Left kidney (tissue), 8 donors: ENCODE measurements at places on chromosomes 4 and X.

GRCh38 chr4:78293821-78294301, 236.7 kb downstream of the FRAS1 start:
- no peak for DNase-seq

DNA sequence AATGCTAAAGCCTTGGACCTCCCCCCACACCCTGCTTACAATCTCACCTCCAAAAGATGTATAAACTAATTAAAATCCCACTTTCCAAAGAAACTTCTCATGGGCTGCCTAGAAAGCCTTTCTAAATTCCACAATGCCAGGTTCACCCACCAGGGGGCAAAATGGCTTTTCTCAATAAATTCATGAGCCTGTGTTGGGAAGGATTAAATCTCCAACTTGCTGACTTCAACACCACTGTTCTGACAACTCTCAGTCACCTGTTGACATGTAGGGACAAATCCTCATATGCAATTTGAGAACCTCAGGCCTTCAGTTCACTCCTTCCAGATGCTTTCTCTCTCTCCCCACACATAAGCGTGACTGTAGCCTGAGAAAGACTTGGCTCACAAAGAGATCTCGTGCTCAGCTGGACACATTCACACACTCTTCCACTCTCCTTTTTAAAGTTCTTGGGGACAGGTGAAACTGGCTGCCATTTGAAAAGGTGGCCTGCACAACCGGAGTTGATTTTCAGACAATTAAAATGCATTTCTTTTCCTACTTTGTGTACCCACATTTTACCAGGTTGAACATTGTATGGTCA, 88.6 kb upstream of the PRPS2 start:
- no peak for DNase-seq

- no peak for DNase-seq
Measured at GRCh38 chrX:16185725-16186136, 18.4 kb downstream of the MAGEB17 start.

DNA sequence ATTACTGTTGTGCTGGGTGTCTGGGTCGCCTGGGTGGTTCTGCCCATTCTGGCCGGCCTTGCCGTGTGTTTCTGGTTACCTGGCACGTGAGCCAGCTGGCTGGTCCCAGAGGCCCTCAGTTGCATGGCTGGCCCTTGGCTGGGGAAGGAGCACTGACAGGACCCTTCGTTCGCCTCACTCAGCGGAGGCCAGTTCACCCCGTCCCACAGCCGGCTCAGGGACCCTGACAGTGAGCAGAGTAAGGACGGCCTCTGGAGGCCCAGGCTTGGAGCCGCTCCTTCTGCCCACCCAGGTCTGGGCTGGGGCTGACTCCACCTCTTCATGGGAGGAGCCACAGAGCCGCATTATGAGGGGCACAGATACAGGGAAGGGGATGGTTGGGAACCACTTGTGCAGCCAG, 20.3 kb upstream of the HGFAC start:
- DNase-seq = no peak

GRCh38 chr4:121791481-121791880, 9.6 kb upstream of the EXOSC9 start:
- DNase-seq = no peak

DNA sequence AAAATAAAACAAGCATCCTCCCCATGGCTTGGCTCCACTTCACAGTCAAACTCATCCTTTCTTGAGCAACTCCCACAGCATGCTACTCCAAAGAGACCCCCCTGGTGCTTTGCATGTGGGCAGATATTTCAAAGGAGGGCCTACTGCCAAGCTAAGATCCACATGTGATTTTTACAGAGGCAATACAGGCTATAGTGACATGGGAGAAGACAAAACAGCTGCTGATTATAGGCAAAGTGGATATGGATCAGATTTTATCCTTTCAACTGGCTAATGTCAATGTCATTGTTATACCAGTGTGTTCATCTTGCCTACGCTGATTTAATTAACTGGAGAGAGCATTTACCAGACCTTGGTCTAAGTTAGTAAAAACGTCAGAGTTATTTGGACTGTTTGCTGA, 328.3 kb downstream of the KLHL13 start:
- no peak for DNase-seq

GRCh38 chrX:31572360-31572759, 500.5 kb upstream of the FTHL17 start:
- DNase-seq = no peak

GRCh38 chr4:27846951-27847350, 986.3 kb downstream of the STIM2 start:
- no peak for DNase-seq

DNA sequence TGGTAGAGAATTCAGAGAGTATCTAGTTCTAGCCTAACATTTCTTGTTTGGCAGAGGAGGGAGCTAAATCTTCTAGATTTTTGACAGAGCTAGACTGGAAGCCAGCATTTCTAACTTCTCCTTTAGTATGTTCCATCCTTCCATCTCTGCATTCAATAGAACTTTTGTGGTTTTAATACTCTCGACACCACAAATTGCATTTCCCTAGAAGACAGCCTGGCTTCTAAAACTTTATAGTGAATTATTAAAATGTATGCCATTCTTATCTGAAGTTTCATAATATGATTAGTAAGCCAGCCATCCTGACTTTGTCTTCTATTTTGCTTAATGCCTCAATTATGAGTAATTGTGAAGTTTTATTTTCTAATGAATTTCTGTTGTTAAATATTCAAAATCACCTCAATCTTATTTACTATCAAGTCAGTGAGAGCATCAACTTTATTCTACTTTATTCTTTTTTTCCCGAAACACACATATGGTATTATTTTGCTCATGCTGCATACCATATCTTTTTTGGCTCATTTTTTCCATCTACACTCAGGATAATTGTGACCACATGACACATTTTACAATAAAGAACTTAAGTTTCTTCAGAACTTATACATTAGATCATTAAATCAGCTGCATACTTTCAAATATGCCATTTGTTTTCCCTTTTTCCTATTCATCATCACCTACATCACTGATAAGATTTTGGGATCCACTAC, 30.2 kb downstream of the EDNRA start:
- no peak for DNase-seq

- DNase-seq = no peak
Measured at GRCh38 chr4:61198686-61199085, 1.4 kb upstream of the ADGRL3 start.

- no peak for DNase-seq
Measured at GRCh38 chr4:7723625-7724024, 216.0 kb downstream of the AFAP1 start.

DNA sequence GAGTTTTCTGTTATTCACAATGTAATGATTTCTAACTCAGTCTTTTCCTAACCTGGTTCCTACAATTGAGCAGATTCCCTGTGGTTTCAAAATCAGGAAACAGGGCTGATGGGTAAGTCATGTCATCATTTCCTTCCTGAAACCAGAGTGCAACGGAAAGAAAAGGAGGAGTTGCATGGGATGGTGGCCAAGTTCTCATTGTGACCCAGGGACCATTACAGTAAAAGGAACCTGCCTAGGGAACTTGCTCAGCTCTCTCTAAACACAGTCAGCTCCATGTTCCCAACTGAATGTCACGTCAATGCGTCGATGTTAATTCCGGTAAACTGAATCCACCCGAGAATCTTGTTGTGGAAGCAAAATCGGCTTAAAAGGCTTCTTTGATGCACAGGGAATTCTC, 51.2 kb downstream of the LGI2 start:
- no peak for DNase-seq

DNA sequence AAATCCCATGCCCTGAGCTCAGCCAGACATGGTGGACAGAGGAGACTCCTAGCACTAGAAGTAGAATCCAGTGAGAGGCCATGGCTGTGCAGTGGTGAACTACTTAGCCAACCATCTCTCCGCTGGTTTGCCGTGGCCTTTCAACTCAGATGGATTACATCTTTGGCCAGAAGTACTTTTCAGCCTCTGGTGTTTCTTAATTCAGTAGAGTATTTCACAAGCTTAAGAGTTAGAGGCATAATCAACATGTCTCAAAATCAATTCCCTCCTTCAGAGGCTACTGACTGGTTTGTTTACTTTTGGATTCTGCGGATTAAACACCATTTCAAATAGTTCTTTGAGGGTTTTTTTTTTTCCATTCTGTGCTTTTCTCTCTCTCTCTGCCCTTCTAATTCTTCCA, 91.1 kb upstream of the PGRMC2 start:
- no peak for DNase-seq

GRCh38 chrX:13487731-13488505, 81.5 kb upstream of the EGFL6 start:
- peak; percentile 71 for DNase-seq

DNA sequence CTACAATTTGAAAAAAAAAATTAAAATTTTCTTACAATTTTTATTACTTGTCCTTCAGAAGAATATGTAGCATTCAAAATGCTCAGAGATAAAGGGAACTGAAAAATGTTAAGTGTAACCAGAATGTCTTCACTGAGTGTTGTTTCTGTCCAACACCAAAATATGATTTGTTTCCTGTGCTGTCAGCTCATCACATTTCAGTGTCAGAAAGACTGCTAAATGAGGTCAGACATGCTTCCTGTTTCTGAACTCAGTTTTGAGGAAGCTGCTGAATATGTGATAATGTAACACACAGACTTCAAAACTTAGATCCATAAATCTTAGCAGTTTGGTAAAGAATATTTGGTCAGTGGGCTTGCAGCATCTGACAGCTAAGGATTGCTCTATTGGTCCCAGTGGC, 1849.7 kb downstream of the PCDH7 start:
- no peak for DNase-seq

- DNase-seq = no peak
Measured at GRCh38 chrX:150063674-150064073, 125.4 kb upstream of the EOLA2 start.

GRCh38 chr4:54238389-54238788, 9.3 kb downstream of the PDGFRA start:
- no peak for DNase-seq

DNA sequence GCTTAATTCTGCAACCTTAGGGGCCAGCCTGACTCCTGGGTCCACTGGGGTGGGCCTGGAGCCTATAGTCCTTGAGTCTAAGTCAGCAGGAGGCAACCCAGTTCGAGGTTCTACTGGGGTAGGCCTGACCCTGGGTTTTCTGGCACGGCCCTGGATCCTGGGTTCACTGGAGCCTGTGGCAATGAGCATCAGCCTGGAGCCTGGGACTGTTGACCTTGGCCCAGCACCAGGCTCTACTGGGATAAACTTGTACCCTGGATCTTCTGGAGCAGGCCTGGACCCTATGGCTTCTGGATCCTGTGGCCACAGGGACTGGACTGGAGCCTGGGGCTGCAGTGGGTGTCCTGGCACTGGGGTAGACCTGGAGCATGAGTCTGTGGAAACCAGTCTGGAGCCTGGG, 874.3 kb upstream of the INTU start:
- no peak for DNase-seq

- peak; percentile 28 for DNase-seq
Measured at GRCh38 chr4:17385403-17385802, 126.5 kb downstream of the QDPR start.

DNA sequence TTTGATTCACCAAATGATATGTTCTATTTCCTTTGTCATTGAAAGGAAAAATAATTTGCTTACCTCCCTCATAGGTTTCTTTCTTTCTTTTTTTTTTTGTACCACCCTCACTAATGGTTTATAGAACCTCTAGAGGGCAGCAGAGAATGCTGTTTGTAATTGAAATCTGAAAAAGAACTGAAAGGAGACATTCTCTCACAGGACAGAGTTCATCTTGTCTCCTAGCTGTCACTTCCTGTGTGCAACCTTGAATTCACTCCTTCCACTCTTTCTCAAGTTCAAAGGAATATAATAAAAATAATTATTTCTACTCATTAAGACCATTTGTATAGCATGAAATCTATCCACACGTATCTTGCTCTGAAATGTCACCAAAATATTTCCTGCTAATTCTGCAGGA, 51.0 kb downstream of the GUCY1B1 start:
- peak; percentile 77 for DNase-seq

GRCh38 chr4:113024388-113024787, 25.1 kb upstream of the ANK2 start:
- no peak for DNase-seq

DNA sequence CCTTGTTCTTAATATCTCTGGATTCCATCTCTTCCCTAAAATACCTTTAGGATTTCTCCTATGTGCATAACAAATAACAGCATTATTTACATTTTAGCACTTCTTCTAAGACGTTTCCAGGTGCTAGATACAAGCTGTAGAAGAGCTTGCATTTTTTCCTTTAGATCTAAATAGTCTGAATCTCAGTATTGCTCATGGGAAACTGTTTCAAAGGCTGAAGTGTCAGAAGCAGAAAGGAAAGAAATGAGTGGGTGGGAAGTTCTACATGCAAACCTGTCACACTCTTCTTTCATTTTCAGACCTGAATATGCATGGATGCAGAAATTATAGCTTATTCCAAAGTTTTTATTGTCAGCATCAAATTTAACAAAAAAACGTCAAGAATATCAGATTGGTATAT, 41.8 kb downstream of the FGF13 start:
- DNase-seq = no peak

GRCh38 chrX:113058634-113059033, 218.0 kb upstream of the AMOT start:
- no peak for DNase-seq

DNA sequence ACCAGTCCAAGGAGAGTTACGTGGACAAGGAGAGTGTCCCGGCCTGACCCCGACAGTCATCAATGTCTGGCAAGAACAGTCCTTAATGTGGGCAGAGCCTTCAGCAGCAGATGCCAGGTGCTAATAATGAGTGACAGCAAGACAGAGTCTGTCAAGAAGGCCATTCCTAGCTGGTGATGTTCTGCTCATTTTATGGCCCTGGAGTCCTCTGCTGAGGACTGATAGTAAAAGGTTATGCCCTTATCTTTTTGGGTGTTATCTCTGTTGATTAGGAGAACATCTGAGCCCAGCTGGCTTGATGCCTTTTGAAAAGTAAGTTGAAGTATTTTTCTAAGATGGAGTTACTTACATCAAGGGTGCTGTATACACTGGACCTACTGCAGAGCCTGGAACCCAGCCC, 67.3 kb downstream of the SLC34A2 start:
- DNase-seq = no peak

DNA sequence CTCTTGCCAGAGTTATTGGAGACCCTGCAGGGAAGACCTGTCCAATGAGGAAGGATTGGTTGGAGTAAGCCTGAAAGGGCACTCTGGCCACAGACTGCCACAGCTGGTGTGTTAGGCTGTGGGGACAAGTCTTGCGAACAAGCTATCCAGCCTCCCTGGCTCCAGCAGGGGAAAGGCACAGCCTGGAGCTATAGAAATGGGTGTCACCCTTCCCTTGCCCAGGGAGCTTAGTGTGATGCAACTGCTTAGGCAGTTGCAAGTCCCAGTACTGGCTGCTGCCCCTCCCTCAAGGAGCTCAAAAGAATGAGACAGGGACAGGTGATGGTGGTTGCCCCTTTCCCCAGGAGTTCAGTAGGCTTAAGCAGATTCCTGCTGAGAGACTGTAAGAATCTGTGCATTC, 165.7 kb upstream of the CT83 start:
- DNase-seq = no peak
